ENCODE measurements at places on chromosomes 4 and X. TPM values are rescaled to one million over a fixed set of nuclear protein-coding genes. Genes with fewer than 3 reads are reported as not detected.

DNA sequence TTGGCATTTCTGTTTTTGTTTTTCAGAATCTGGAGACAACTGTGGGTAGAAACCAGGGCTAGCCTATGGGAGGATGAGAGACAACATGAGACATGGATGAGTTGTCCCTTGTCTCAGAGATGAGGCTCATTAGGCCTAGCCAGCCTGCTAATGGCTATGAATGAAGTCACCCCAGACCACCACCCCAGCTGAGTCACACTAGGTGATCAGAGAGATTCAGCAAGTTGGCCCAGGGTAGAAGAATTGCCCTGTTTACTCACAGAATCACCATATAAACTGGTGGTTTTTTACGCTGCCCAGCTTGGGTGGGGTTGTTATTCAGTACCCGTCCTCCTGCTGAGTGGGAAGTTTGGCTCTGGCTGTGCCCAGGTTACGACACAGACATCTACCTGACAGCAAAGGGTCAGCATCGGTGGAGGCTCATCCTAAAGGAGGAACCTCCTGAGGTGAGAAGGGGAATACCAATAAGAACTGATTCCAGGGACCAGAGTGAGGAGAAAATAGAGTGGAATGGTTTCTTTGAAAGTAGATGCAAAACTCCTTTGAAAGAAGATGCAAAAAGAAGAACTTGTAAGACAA is 17.2 kb upstream of the ARSJ start:
- DNase-seq = peak; percentile 82

DNA sequence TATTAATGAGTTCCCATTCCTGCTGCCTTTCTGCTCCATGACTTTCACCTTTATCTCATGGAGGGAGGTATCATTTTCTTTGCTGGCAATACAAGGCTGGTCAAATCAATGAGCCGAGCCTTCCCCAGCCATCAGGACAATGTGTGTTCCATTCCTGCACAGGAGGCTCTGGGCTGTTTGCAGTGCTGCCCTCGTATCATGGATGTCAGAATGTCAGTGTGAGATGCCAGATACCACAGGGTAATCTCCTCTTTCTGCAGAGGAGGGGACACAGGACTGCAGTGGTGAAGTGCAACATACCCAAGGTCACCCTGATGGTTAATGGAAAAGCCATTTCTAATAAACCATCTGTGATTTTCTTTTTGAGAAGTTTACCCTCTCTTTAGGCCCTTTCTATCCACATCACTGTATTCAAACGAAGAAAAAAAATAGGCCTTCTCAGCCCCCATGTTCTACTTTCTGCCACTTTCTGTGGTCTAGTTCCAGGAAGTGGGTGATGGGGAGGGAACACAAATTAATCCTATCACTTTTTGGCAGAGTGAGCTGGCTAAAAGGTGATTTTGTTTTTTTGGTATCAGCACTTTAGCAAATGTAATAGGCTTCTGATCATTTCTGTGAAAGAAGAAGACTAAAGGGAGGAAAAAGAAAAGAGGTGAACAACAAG is 490.2 kb upstream of the BOD1L1 start:
- no peak for DNase-seq

FAM114A1 gene
- 192 TPM for total RNA-seq

GRCh38 chrX:2384486-2384885 is 116.3 kb downstream of the DHRSX start:
- DNase-seq = no peak

DNA sequence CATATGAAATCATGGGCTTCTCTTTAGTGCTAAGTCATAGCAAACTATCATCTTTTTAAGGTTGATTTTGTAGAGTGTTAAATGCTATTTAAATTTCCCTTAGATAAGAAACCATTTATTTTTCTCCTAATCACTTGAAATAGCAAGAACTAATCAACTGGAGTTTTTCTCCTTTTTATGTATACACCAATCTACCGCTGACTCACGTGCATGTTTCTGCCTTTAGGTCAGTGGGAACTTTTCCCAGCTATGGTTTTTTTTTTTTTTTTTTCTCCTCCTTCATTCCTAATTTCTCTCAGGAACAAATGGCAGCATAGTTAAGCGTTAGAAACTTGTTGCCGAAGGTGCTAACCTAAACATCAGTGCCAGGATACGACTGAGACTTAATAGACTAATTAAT is 176.4 kb downstream of the BMPR1B start:
- no peak for DNase-seq

DNA sequence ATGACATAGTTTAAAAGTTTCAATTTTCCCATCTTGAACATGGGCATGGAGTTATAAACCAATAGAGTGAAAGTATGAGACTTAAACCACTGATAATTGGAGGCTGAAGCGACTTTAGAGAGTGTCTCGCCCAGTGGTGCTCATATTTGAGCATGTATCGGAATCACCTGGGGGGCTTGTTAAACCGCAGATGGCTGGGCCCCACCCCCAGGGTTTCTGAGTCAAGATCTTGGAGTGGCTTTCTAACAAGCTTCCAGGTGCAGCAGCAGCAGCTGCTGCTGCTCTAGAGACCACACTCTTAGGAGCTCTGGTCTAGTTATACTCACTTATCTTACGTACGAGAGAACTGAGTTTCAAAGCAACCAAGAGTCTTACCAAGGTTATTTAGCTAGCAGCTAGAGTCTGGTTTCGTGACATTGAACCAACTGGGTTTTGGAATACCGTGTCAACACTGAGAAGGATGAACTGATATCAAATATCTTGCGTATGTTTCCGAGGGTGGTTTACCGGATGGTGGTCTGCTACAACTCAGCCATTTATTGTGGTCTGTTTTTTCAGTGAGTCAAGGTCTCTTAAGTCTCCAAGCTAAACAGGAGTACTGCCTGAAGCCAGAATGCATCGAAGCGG is 5.9 kb downstream of the PHEX start:
- DNase-seq = no peak

NDNF gene
- not detected for total RNA-seq

GRCh38 chr4:136637071-136637777 is 895.1 kb downstream of the PCDH18 start:
- peak; percentile 18 for DNase-seq

DNA sequence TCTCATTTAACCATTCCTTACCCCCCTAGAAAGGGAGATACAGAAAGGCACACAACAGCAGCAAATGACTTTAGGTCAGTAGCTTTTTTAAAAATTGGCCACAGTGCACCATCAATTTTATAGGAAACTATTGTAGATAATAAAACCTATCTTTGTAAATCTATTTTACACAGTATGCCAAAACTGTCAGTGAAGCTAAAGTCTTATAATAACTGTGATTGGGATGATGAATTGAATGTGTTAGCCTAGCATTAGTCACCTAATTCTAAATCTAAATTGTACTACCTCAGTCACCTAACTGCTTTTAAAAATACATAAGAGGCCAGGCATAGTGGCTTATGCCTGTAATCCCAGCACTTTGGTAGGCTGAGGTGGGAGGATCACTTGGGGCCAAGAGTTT is 44.2 kb downstream of the SH3RF1 start:
- DNase-seq = no peak

DNA sequence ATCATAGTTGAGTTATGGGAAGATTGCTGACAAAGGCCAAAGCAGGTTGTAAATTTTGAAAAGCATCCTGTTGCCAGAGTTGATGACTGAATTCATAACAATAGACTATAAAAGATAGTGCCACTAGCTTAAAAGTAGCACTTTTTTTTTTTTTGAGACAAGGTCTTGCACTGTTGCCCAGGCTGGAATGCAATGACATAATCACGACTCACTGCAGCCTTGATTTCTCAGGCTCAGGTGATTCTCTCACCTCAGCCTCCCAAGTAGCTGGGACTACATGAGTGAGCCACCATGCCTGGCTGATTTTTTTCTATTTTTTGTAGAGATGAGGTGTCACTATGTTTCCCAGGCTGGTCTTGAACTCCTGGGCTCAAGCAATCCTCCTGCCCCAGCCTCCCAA is 122.7 kb downstream of the SPOCK3 start:
- DNase-seq = peak; percentile 53

- DNase-seq = no peak
Observed at GRCh38 chr4:8325291-8325973, 55.9 kb downstream of the HTRA3 start.

- peak; percentile 92 for DNase-seq
Observed at GRCh38 chr4:114400531-114400930, 198.1 kb upstream of the UGT8 start.

TCEAL7 gene
- 8.2 TPM for total RNA-seq

S100G gene
- not detected for total RNA-seq

DNA sequence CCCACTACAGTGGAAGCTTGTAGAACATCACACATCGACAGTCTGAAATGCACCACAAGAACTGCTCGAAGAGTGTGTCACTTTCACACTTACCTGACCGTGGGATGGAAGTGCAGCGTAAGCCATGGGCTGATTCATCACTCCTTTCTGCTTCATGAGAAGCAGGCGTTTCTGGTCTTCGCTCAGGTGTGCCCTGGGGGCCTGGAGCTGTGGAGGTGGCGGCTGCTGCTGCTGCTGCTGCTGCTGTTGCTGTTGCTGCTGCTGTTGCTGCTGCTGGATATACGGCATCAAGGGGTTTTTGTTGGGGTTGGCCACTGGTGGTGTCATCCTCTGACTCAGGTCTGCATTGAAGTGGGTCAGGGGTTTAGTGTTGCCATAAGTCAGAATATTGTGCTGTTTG is 223.6 kb downstream of the MGST2 start:
- DNase-seq = peak; percentile 73

DNA sequence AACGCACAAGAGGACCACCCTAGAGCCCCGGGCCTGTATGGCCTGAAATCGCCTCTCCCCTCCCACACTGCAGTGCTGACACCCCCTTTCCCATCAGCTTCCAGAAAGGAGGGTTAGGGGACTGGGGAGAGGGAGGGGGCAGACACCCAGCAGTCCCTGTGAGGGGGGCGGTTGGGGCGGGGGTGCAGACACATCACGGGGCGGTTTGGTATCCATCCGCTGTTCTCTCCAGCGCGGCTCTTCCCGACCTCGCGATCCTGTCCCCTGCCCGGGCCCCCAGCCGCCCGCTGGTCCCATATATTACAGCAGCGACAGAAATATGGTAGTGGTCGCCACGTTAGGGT is 404 bp upstream of the GPRASP2 start:
- DNase-seq = no peak

DNA sequence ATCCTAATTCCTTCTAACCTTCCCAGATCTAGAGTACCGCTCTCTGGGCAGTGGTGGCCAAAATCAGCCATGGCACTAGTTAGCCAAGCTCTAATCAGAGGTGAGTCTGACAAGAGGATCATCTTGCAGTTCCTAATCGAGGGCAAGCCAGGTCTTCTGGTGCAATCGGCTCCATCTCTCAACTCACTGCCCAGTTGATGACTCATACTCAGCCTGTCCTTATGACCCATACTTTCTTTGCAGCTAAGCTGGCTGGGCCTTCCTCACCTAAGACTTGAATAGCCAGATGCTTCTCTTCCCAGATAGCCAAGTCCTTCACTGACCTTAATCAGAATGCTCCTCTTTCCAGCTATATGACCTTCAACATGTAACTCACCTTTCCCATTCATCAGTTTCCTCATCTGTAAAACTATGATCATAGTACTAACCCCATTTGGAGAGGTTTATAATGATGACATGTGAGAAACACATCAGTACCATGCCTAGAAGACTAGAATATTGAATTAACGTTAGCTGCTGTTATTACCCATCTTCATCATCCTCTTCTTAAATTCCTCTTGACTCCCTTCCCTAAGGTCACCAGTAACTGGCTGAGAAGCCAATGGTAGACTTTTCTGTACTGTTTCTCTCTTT is 57.1 kb downstream of the RELL1 start:
- DNase-seq = peak; percentile 87

- DNase-seq = no peak
Observed at GRCh38 chrX:78946178-78946931, 1.2 kb downstream of the P2RY10 start.

DNA sequence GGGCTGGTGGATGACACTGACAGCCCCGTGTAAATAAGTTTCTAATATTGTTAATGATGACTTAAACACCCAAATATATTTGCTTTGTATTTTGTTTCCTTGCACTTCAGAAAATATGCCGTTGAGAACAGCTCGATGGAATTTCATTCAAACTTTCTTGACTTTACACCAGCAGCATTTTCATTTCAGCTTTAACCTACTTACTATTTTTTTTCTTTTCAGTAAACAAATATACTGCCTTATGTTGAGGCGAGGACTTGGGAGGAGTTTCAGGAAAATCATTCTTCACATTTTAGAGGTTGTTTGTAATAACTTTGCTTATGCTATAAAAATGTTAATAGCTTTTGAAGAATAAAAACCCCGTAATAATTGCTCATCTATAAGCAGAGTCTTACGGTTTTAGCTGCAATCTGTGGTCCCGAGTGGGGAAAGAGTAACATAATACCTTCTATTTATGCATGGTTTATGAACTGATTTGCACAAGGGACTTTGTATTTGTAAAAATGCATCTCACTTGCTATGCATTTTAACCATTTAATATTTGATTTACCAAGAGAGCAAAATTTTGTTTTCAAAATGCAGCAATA is 14.1 kb upstream of the TENM3 start:
- DNase-seq = no peak

DNA sequence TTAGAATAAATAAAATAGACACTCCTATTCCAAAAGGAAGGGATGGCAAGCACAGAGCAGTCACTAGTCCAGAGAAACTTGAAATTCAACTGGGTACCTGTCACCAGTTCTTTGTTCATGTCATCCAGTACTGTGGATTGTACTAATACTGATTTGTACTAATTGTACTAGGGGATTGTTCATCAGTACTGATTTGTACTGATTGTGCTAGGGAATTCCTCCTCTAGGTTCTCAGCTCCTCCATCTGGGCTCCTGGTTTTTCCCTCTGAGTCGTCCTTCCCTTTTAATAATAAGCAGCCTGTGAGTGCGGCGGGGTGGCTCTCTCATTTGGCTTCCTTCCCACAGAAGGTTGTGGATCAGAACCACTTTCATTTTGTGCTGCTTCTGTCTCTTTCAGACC is 31.0 kb upstream of the SOD3 start:
- no peak for DNase-seq

GRCh38 chr4:106301393-106302061 is 14.5 kb downstream of the TBCK start:
- DNase-seq = no peak

DNA sequence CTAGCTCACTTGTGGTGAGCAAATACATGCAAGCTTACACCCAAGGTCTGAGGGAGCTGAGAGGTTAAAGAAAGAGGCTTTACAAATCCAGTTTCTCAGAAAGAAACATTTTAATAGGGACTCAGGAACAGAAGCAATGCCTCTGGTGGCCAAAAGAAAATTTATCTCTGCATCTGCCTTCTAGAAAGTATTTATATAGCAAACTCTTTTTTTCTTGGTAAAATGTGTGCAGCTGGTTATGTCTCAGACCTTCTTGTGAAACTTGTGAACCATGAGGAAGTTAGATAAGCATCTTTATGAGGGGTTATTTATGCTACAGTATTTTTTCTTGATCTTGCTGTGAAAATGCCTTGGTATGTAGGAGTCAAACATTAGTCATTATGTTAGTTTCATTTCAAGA is 48.5 kb upstream of the CYSLTR1 start:
- peak; percentile 31 for DNase-seq

GRCh38 chr4:70725633-70726032 is 3.9 kb downstream of the RUFY3 start:
- DNase-seq = no peak

All from renal cortical epithelial cell (primary cell).